ENCODE measurements at places on chromosomes 2 and 18.

GRCh38 chr2:178855151-178855550, 47.9 kb upstream of the TTN start:
- DNase-seq, result no peak

- no peak for DNase-seq
These were observed 10.6 kb downstream of the SEC11C start for GRCh38 chr18:59150236-59150635.

- DNase-seq, result no peak
These were observed 96.6 kb upstream of the NRP2 start for GRCh38 chr2:205585449-205586383.

- DNase-seq, result no peak
These were observed 104.6 kb upstream of the EPHA4 start for GRCh38 chr2:221676566-221677172.

GRCh38 chr18:44246001-44246400, 434.7 kb upstream of the SETBP1 start:
- peak; percentile 1 for DNase-seq

- DNase-seq, result no peak
These were observed 532.8 kb downstream of the FBXO15 start for GRCh38 chr18:73614812-73615211.

- no peak for DNase-seq
These were observed 137.5 kb downstream of the GPD2 start for GRCh38 chr2:156573710-156574109.

DNA sequence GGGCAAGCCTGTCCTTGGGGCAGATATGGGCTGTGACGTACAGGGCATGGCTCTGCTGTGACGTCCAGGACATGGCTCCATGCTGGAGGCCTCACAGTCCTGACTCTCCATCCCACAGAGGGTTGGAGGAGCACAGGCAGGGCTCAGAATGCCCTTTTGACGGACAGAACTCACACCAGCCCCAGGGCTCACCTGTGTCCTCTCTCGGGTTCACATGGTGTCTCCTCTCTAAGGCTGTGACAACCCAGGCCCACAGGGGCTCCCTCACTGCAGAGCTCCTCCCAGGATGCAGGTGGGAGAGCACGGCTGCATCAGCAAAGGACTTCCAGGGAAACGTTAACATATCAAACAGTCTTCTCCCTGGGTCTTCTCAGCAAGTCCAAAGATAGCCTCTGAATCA, 133.8 kb downstream of the EIPR1 start:
- no peak for DNase-seq

DNA sequence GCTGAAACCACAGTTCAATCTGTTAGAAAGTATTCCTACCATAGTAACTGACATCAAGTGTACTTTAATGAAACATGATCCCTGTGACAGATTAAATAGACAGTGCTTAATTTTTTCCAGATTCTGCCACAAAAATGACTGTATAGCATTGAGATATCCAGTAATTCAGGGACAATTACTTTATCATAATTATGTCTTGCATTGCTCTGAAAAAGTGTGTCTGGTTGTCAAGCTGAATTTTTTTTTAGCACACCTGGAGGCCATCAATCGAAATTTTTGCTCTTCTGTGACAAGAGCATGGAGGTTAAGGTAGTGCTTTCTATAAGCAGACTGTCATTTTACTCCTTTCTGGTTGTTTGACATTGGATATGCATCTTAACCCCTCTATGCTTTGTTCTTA, 1083.8 kb upstream of the NRXN1 start:
- no peak for DNase-seq

DNA sequence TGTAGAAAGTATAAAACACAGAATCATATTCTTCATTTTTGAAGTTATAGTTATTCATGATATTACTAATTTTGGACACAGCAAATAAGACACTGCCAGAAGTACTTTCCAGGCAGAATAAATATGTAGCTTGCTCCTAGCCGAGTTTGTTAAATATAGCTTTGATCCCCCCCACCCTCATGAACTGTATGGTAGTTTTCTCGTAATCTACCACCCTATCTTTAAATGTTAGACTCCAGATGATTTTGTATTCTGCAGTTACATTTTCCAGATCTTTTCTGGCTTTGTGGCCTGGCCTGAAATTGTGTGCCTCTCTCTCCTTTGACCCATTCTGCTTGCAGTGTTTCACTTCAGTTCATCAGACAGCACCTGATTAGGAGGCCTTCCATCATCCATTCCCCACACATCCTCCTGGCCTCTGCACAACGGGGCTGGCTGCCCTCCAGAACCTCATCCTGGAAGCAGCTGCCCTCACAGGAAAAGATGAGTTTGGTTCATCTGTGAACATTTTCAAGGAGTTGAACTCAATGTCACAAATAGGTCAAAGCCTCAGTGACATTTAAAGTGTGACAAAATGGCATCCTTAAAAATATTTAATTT, 4.7 kb upstream of the KCNJ3 start:
- no peak for DNase-seq

DNA sequence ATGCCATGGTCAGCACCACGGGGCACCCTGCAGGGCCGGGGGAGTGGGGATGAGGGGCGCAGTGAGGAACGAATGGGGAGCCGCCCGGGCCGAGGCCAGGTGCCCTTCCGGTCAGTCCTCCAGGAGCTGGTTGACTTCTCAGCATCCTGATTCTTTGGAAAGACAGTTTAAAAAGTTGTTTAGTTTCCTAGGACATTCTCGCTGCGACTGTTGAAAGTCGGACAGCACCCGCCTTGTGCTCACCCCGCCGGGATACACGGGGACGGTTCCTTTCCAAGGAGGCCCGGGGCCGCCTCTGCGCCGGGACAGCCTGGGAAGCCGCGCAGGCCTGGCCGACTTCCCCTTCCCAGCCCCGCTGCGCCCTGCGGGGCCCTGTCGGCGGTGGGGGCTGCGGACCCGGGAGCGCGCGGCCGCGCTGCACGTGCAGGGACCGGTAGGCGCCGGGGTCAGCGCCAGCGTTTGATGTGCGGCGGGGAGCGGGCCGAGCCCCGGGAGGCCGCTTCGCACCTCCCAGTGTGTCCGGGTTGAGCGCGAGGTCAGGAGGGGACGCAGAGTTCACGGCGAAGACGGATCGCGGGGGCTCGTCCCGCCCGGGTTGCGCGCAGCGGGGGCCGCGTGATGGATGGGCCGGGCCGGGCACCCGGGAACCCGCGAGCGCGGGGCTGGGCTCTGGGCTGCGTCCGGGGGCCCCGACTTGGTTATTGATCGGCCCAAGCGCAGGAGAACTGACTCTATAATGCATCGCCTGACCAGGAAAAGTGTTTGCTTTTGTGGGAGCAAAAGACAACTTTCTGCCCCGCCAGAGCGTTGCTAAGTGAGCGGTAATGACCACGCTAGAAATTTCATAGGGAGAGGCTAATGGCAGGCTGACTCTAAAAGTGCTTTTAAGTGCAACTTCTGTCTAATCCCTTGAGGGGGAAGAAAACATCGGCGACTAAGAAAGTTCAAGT, 28.0 kb upstream of the SMIM21 start:
- DNase-seq, result peak; percentile 14

DNA sequence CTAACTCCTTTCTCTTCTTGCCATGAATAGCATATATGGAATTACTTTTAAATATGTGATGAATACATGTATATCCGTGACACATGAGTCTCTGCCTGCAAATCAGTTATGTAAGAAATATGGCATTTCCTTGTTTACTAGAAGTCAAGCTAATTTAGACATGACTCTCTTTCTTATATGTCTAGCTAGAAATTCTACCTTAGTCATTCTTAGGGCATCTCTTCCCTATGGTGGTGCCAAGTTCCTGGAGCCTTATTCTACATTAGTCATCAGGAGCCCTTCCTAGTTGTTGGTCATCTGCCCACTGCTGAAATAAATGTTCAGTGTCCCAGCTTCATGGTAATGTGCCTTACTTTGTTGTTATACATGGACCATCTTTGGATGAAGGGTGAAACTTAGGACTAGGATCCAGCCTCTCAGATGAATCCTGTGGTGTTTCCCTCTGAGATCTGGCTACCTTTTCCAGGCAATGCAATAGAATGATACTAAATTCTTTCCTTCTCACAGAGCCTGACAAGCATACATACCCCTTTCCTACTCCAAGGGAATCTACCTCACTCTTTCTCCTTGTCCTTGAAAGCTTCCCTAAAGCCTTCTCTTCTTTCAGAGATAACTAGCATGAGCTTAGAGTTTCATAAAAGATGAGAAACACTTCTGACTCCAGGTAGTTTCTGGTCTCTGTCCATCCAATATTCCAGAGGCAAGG, 415.3 kb upstream of the VWC2L start:
- no peak for DNase-seq

DNA sequence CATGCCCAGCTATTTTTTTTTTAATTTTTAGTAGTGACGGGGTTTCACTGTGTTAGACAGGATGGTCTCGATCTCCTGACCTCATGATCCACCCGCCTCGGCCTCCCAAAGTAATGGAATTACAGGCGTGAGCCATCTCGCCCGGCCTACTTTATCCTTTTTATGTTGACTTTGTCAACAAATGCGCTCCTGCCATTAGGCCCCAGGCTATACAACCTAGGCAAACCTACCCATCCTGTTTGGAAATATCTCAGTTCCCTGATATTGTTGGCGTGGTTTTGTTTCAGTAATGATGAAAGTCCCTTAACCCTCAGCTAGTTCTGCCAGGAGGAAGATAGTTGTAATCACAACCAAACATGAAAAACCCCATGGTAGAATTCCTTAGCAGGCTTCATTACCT, 249.4 kb upstream of the SOX11 start:
- no peak for DNase-seq

DNA sequence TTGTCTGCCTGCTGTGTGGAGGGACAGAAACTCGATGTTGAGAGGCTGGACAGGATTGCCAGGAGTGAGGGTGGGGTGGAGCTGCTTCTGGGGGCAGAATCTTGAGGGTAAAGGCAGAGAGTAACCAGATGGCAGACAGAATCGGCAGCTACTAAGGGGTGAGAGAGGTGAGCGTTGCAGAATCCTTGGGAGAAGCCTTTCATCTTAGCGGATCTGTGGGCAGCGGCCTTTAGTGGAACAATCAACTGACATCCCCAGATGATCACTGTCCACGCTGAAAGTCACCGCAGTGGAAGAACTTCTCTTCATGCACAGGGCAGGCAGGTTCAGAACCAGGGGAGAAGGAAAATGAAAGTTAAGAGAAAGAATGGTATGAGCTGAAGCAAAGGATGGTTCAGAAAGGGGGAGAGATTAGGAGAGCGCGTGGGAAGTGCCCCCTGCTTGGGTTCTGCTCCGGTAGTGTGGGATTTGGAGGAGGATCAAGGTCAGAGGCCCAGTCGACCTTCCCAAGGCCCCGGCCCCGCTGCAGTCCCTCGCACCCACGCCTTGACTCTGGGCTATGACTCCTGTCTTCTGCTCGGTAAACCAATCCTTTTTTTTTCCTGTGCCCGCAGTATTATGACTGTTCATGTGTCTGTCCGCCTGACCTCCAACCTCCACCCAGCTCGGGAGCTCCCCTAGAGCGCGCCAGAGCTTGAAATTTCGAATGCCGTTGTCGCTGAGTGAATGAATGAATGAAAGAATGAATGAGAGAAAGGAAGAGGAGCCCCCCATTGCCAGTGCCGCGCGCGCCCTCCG, 584 bp downstream of the BOLA3 start:
- peak; percentile 72 for DNase-seq

DNA sequence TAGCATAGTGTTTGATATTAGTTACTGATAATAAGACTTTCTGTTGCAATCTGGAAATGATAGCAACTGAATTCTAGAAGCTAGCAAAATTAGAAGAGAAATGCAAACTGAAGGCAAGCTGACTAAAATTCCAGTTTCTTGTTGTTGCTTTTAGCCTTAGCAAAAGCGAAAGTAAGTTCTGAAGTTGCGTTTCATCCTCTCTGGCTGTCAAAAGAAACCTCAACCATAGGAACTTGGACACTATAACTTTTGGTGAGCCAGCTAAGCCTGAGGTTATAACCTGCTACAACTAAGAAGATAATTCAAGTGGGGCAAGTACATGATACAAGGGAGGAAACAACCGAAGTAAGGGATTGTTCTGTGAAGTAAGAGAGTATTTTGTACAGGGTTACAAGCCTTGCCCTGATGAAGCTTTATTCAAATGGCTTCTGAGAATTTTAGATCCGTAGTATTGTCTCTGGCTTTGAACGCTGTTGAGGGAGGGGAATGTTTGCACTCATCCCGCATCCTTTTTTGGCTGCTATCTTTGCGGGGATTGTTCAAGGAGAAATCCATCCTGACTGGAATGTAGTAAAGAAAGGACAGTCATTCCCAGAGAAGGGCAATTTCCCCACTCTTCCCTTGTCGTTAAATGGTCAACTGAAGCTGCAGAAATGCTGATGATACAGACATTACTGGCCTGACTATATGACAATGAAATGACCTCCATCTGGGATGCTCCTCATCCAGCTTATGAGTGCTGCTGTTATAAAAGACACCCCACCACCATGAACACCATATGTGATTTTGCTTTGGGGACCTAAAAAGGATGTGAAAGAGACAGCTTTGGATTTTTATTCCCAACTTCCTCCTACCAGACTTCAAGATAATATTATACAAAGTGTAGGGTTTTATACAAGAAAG, 7.0 kb upstream of the TMX3 start:
- peak; percentile 46 for DNase-seq

GRCh38 chr2:6418291-6418690, 447.4 kb downstream of the CMPK2 start:
- no peak for DNase-seq

DNA sequence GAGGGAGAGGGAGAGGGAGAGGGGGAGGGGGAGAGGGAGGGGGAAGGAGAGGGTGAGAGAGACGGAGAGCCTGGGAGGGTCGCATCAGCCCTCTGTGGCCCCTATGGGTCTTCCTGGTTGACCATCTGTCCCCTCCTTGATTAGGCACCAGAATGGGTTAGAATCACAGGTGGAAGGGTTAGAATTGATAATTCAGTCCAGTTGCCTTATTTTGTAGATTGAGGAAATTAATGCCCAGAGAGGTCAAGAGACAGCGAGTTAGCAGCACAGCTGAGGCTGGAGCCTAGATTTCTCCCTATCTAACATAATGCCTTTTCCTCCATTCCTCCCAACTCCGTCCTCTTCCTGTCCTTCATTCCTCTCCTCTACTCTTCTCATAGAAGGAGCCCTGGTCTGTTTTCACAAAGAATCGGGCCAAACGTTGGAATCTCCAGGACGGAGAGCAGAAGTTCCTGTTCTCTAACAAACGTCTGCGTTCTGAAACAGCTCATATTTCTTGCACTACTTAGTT, 338 bp upstream of the THUMPD2 start:
- peak; percentile 26 for DNase-seq

GRCh38 chr2:128663371-128664050, 344.8 kb upstream of the HS6ST1 start:
- no peak for DNase-seq

- DNase-seq, result peak; percentile 58
These were observed 2.1 kb downstream of the PPP3R1 start for GRCh38 chr2:68250196-68250595.

DNA sequence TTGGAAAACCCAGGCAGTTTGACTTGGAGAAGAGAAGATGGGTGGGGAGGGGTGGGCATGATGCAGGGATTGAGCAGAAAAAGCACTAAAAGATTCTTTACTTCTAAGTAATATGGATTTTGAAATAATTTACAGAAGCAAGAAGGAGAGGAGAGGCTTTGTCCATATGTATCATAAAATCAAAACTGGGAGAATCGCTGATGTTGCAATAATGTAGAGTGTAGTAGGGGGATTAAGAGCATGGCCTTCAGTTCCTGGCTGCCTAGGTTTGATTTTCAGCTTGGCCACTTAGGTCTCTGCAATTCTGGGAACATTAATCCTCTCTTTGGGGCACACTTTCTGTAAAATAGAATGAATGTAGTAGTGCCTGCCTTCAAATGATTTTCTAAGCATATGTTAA, 1760.4 kb upstream of the CELF4 start:
- no peak for DNase-seq
